ENCODE measurements at places on chromosomes 6 and 20.

- no peak for DNase-seq
Measured at GRCh38 chr6:30847971-30848436, 36.3 kb upstream of the DDR1 start.

- no peak for DNase-seq
Measured at GRCh38 chr20:46342451-46343347, 34.4 kb upstream of the CDH22 start.

GRCh38 chr6:79353226-79353625 lies 118.7 kb upstream of the HMGN3 start:
- DNase-seq, result no peak

DNA sequence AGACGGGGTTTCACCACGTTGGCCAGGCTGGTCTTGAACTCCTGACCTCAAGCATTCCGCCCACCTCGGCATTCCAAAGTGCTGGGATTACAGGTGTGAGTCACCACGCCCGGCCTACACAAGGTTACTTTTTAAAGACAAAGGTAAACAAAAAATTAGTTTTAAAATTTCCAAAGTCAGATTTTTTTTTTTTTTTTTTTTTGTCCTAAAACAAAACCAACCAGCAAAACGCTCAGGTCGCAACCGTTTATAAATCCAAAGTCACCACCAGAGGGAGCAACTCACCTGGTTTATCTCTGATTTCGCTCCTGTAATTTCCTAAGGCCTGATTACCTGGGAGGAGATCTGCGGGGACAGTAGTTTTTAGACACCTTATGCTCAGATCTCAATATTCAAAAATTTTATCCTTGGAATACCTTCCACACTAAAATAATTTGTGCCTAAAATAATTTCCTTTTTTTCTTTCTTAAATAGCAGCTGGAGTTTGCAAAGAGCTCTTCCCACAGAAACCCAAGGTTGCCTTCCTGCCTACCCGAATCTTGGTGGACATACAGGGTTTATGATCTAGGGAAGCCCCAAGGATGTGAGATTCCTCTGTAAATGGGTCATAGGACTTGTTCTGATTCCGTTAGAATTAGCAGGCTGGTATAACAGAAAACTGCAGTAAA lies 19.8 kb upstream of the TREM1 start:
- DNase-seq, result peak; percentile 67

DNA sequence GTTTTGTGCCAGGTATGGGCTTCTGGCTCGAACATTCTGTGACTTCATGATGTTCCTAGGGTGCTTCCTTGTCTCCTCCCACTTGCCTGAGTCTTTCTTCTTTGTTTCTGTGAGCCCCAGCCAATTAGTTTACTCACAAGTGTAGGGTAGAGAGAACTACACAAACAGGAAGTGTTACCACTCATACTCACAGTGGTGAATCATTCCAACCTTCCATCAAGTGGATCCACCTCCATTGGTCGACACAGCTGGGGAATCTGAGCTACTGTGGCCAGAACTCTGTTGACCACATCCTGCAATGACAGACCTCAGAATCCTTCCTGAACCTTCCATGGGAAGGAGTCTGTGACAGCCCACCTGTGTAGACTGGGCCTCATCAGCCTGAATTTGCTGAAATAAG lies 76.8 kb downstream of the UNC5CL start:
- DNase-seq, result no peak

Data from NCI-H774 (cell line).